ENCODE measurements at places on chromosomes 1 and 21. TPM values are rescaled to one million over a fixed set of nuclear protein-coding genes. Genes with fewer than 3 reads are reported as not detected.

The DIO1 gene
- 0.41 TPM for polyA plus RNA-seq

The LRP8 gene
- polyA plus RNA-seq: 2.6 TPM

The CD34 gene
- polyA plus RNA-seq: 23.6 TPM

The FBXO2 gene
- polyA plus RNA-seq: 9.5 TPM

The OPRD1 gene
- polyA plus RNA-seq: 0.02 TPM

The ERICH3 gene
- polyA plus RNA-seq: 5.1 TPM
